Caudate nucleus (tissue), 63 donors: ENCODE measurements at places on chromosomes 7 and 10.

- no peak for DNase-seq
These were observed 66.2 kb upstream of the ARID5B start for GRCh38 chr10:61835069-61835945.

DNA sequence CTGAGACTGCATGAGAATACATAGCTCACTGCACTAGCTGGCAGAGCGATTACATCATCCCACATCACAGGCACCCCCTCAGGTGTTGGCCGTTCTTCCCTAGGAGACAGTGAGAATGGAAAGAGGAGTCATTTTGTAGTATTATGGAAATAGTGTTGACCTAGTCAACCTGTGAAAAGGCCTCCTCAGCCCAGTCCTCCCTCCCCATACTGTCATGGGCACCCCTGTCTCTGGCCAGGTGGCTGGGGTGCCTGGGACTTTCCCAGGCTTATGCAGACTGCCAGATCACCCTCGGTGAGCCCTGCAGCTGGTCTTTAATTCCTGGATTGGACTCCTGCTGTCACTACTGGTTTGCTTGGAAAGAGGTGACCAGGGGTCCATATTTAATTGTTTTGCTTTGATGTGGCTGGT is 4.0 kb downstream of the INPP5A start:
- no peak for DNase-seq

DNA sequence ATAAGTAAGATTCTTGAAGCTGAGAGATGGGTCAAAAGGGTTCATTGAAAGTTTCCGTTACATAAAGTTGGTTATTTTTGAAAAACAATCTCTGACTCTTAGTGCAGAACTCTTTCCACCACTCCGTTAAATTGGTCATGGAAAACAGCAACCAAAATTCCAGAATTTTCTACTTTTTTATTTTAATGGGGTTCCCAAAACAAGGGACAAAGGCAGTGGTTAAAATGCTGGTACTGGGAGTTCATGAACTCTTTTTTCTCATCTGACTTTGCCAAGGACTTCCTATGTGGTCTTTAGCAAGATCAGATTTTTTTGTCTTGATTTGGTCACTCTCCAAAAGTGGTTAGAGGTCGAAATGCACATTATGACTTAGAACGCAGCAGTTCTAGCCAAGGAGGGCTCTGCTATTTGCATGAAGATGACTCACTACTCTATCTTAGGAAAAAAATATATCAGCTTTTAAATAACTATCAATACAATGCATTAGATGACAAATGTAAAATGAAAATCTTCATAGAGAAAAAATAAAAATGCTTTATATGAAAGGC is 145.7 kb downstream of the REEP3 start:
- no peak for DNase-seq

GRCh38 chr10:102647443-102648268 is 3.4 kb downstream of the TRIM8 start:
- DNase-seq, result no peak

- no peak for DNase-seq
These were observed 46.9 kb downstream of the JAKMIP3 start for GRCh38 chr10:132112611-132113010.

DNA sequence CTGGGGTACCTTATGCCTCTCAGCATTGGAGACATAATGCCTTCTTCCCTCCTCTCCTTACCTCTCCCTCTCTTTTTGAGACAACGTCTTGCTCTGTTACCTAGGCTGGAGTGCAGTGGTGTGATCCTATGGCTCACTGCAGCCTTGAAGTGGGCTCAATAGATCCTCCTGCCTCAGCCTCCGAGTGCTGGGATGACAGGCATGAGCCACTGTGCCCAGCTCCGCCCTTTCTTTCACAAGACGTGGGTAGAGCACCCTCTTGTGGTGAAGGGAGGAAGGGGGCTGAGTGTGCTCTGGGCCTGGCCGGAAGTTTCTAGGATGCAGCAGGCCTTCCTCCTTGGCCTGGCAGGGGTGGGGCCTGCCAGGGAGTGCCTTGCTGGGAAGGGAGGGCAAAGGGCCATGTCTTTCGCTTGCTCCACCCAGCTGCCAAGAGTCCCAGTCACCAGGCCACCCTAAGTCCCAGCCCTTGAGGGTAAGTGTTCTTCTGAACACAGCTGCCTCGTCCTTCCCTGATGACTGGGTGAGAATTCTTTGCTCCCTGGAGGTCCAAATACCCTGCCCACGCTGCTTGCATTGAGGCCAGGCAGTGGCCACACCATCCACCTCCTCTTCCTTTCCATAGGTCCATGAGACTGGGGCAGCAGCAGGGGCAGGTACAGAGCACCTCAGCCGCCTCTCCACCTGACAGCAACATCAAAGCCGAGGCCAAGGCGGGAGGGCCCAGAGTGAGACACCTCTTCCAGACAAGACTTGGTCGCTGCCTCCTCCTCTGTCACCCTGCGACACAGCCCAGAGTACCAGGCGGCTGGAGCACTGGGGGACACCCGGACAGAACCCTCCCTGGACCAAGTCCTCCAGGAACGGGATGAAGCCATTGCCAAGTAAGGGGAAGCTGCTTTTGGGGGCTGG is 3.7 kb downstream of the ABHD11 start:
- no peak for DNase-seq
